GM12891 (cell line): ENCODE measurements at places on chromosomes 3 and 15.
A peak's percentile ranks its signal among the peaks of the same experiment; 100 is the strongest.

GRCh38 chr3:69282181-69282580 lies 103.7 kb downstream of the FRMD4B start:
- DNase-seq, result no peak

DNA sequence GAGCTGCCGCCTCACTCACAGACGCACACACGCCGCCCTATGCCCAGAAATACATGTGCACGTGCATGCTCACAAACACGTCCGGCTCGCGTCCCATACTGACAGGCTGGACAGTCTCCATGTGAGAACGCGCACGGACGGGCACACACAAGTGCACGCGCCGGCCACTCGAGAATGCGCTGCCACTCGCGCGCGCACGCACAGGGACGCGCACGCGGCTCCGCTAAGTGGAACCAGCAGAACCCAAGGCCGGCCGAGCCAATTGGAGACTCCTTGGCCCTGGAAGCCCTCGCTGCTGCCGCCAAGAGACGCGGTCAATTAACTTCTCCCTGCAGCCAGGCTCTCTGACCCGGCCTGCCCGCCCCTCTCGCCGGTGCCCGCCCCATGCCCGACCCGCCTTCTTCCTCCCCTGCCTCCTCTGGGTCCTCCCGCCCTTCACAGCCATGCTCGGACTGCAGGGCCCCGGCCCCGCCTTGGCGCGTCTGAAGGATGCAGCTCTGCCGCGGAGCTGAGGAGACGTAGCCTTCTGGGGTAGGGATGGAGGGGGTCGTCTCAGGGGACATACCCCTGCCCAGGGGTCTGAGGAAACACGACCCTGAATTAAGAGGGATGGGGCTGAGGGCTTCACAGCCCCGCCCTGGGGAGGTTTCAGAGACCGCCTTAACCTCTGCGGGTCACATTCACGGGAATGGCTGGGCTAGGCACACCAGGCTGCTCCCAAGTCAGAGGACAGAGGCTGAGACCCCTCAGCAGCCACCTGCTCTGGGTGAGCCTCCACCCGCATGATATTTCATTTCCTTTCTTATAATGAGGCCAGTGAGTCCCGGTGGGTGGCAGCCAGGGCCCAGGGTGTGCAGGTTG lies 15.0 kb downstream of the PTH1R start:
- no peak for DNase-seq

- no peak for DNase-seq
Measured at GRCh38 chr3:189646853-189647542, 15.8 kb downstream of the TP63 start.

DNA sequence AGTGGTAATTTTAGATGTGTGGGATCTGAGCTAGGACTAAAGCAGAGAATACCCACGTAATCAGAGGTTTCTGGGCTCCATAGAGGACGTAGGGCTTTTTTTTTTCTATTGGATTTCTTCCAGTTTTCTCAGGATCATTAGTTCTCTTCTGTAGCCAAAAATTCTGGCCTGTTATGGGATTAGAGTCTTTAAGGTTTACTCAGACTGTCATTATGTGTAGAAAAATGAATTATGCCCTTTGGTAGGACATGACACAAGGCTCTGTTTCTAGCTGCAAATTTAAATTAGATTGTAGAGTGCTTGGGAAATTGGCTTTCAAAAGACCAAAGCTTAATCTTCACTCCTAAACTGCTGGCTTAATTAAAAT lies 1.9 kb downstream of the SETD5 start:
- no peak for DNase-seq

DNA sequence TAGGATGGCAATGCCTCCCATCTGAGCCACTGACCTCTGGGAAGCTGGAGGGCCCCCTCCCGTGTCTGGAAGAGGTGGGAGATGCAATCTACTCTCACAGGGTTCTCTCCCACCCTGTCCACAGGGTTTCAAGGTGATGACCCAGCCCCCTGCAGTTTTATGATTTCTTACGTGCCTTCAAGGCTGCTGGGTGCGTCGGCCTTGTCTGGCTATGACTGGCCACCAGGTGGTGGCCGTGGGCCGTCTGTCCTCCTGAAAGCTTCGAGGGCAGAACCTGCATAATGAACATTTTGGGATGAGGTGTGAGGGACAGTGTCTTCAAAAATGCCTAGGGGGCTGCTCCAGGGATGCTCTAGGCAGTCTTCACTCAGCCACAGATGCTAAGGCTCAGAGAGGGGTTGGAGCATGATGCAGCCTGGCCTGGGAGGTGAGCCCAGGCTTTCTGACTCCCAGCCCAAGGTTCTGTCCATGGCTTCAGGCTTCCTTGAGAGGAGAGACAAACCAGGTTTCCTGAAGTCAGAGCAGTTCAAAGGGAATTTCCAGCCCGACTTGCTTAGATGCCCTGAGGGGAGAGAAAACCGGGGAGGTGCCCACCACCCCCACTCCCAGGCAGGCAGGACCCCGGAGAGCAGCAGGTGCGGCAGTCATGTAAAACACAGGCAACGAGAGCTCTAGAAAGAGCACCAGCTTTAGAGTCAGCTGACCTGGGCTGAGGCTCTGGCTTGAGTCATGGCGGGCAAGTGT lies 18.7 kb downstream of the ISG20 start:
- peak; percentile 43 for DNase-seq

GRCh38 chr3:148084931-148085330 lies 612.8 kb upstream of the AGTR1 start:
- no peak for DNase-seq

GRCh38 chr3:58962040-58962651 lies 87.7 kb downstream of the CFAP20DC start:
- no peak for DNase-seq
